Right ventricle myocardium superior (tissue), 1 donor: ENCODE measurements at places on chromosomes 6 and 20.

DNA sequence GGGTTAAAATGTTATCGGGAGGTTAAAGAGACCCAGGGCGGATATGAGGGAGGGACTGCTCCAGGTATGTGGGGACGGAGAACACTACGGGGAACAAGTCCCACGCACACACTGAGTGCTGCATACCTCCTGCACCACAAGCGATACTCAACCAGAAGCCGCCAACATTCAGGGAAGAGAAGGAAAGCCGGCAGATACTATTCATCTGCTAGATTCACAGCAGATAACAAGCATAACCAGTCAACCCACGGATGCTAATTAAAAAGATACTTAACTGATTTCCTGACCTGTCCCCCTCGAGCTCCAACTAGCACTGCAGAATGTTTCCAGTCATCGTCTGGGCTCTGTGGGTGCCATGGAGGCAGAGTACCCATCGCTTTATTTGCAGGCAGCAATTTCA is 45.1 kb upstream of the RPS6KA2 start:
- DNase-seq: no peak

DNA sequence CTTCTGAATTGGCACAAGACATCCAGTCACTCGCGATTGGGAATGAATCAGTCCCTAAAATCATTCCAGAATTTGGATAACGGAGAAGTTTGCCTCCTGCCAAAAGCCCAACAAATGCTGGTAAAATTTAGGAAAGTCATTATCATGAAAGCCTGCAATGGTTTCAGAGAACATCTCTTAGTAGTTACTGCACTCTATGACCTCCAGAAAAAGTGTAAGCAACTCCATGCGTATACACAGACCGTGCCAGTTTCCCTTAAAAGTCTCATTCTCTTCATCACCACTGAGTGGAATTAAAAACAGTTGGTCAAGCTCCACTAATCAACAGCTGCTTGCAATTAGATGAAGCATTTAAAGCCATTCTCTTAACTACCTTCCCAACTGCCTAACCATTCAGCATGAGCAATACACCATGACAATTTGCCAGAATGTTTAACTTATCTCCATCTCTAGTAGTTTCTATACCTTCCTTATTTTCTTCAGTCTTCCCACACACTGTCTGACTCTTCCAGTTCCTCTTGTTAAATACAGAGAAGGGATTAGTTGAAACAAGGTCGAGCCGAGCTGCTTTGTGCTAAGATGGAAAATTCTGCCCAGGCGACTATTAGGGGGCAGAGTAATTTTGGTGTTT is 183.6 kb upstream of the PRDM1 start:
- no peak for DNase-seq

DNA sequence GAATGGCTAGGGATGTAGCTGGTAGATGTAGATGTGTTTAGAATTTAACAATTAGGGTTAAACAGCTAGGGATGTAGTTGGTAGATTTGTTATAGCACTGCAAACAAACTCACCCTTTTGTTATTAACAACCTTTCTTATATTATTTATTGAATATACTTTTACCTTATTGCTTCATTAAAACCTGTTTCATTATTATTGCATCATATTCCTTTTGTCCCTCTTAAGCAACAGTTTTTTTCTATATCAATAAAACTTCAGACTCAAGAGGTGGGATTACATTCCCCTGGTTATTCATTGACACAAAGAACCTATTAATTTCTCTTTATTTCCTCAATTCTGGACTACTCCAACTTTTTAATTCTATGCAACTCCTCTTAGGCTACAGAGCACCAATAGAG is 661.2 kb downstream of the EYS start:
- DNase-seq: no peak

DNA sequence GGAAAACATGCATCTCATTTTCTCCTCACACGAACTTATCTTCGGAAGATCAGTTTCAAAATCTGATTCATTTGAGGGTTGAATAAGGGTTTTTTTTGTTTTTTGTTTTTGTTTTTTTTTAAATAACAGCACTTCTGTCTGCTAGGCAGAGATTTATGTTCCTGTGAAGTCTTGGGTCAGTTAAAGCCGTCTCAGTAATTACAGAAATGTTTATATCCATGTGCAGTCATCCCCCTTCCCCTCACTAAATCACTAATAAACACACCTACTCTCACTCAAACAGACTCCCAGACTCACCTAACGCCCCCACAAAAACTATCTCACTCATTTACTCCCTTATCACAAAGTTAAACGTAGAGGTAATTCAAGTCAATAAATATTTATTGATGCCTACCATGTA is 214.2 kb upstream of the SUPT3H start:
- no peak for DNase-seq

DNA sequence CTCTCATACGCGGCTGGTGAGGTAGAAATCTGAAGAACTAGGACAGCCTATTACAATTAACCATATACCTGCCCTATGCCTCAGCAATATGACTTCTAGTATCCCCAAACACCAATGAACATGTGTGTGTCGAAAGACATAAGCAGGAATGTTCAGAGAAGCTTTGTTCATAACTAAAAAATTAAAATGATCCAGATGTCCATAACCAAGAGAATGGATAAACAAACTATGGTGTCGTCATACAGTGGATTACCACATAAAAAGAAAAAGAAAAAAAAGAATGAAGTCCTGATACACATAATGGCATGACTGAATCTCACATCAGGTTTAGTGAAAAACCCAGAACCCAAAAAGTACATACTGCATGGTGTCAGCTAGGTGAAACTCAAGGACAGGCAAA is 73.9 kb downstream of the MDN1 start:
- no peak for DNase-seq

- DNase-seq: no peak
Observed at GRCh38 chr6:13698715-13699114, 12.9 kb downstream of the RANBP9 start.

DNA sequence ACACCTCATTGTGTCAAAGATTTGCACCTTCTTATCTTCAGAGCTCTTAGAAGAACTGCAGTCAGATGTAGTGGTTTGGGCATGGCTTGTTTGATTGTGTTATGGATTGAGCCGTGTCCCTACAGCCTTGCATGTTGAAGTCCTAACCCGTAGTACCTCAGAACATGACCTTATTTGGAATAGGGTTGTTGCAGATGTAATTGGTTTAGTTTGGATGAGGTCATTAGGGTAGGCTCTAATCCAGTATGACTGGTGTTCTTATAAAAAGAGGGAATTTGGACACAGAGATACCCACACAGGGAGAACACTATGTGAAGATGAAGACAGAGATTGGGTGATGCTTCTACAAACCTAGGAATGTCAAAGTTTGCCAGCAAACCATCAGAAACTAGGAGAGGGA is 35.4 kb upstream of the PHACTR2 start:
- no peak for DNase-seq

- DNase-seq: no peak
Observed at GRCh38 chr6:1227600-1227934, 84.3 kb upstream of the FOXQ1 start.

DNA sequence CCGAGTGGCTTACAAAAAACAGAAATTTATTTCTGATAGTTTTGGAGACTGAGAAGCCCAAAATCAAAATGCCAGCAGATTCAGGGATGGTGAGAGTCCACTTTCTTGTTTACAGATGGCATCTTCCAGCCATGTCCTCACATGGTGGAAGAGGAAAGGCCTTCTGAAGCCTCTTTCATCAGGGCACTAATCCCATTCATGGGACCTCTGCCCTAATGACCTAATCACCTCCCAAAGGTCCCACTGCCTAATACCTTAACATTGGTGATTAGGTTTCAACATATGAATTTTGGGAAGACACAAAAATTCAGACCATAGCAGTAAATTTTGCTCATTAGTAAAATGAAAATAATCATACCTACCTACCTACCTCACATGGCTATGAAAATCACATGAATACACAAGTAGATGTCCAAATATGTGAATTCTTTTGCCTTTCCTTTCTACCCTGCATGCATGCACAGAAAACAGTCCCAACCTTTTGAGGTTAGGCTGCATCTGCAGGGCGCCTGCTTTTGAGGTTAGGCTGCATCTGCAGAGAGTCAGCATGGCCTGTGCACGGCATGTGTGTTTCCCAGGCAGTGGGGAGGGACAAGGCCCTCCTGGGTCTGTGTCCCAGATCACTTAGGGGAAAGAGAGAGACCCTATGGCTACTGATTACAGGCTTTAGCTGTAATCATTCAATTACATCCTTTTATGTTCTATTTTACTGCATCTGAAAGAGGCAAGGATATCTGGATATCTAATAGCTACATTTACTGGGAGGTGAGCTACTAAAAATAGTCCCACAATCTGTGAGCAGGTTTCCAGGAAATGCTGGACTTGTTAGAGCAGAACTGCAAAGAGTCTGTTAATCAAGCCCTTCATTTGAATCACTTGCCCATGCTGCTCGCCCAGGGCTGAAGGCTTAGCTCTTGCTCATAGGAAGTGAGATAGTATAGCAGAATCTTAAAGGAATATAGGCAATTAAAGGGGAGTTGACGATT is 497.7 kb upstream of the MARCKS start:
- DNase-seq: no peak

- no peak for DNase-seq
Observed at GRCh38 chr6:164322533-164322932, 908.0 kb downstream of the QKI start.

DNA sequence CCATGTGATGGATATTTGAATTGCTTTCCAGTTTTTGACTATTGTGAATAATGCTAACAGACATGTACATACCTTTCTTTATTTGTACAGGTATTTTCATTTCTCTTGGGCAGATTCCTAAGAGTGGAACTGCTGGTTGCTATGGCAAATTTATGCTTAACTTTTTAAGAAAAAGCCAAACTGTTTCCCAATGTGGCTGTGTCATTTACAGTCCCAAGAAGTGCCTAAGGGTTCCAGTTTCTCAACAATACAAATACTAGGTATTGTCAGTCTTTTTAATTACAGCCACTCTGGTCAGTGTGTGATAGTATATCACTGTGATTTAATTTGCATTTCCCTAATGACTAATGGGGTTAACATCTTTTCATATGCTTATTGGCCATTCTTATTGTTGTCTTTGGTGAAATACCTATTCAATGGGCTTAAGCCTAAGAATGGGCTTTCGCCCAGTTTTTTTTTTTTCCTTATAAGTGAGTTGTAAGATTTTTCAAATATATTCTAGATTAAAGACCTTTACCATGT is 10.3 kb downstream of the REPS1 start:
- no peak for DNase-seq

DNA sequence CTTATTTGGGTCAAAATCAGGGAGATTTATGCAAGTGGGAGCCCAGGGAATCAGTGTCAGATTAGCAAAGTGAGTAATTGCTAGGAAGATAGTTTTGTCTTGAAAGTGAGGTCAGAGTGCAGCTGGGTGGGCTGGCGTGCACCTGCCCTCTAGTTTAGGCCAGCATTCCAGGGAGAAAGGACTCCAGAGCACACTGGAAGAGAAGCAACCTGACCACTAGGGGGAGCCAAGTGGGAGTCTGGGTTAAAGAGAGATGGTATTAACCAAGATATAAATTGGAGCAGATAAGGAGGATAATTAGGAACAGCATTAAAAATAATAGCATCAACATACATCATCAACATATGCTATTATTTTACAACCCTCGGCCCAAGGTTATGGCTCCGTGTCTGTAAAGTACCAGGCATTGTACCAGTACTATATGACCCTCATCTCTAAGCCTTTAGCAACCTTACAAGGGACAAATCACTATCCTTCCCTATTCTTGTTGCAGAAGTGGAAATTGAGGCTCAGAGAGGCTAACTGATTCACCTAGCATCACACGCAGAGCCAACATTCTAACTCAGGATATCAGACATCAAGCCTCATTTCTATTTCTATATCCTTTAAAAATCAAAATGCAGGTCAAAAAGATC is 57.8 kb downstream of the SLC2A10 start:
- no peak for DNase-seq

DNA sequence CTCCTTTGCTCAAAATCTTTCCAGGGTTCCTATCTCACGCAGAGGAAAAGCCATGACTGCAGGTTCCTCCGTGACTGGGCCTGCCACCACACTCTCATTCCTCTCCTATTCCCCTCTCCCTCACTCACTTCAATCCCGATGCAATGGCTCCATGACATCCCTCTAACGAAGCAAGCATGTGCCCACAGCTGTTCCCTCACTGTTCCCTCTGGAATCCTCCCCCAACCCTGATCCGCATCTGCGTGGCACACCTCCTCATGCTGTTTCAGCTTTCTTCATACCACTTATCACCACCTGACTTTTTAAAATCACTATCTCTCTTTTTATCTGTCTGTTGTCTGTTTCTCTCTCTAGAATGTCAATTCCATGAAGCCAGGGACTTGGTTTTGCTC is 25.5 kb downstream of the ANGPT4 start:
- no peak for DNase-seq

GRCh38 chr20:34163307-34163706 is 51.3 kb upstream of the EIF2S2 start:
- no peak for DNase-seq

DNA sequence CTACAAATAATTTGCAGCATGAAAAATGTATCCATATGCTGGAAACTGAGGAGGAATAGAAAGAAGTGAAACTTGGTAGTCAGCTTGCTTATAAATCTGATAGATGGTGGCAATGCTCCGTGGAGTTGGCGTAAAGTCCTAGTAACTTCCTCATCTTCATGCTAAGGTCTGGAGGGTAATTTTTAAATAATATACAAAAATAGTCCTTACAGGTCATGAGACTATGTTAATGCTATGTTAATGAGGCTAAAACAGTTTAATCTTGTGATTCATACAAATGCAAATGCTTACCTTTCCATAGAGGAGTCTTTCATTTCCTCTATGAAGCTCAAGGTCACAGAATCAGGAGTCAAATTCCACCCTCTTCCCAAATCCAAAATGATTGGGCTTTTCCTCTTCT is 9.4 kb upstream of the CRIP3 start:
- no peak for DNase-seq

- no peak for DNase-seq
Observed at GRCh38 chr6:106300944-106301343, 24.6 kb downstream of the ATG5 start.

- DNase-seq: no peak
Observed at GRCh38 chr6:75532521-75532920, 38.9 kb upstream of the FILIP1 start.

DNA sequence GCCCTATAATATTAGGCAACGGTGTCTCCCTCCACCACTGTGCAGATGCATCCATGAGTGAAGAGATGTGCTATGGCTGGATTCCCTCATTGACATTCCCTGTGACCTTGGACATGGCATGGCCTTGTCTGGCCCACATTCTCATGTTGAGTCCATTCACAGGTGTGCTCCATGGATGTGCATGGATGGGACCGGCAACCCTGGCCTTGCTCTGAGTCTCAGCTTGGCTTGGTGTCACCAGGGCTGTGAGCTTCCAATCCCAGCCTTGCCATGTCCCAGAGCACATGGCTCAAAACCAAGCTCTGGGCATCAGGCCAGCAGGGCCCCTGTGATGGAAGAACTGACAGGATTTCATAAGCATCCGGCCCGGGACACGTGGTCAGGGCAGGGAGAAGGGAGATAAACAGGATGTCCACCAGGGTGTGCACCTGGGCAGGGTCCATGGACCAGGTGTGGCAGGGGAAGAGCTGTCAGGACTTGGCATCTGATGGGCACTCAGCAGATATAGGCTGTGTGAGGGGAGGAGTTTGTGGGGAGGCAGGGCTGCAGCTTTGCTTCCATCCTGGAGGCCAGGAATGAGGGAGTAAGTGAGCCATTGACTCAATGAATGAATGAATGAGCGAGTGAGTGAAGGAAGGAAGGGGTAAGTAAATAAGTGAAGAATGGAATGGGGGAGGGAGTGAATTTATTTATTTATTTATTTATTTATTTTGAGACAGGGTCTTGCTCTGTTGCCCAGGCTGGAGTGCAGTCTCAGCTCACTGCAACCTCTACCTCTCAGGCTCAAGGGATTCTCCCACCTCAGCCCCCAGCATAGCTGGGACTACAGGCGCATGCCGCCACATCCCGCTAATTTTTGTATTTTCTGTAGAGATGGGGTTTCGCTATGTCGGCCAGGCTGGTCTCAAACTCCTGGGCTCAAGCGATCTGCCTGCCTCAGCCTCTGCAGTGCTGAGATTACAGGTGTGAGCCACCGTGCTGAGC is 15.7 kb downstream of the NRSN2 start:
- DNase-seq: peak; percentile 92
